ENCODE measurements at places on chromosomes 12 and 14. TPM values are rescaled to one million over a fixed set of nuclear protein-coding genes. Genes with fewer than 3 reads are reported as not detected.

The OR6C2 gene
- total RNA-seq: not detected

The SLC25A21 gene
- total RNA-seq: not detected

The OAS2 gene
- 95.7 TPM for total RNA-seq

The MIP gene
- total RNA-seq: not detected

The LRRK2 gene
- not detected for total RNA-seq

The LRP6 gene
- total RNA-seq: 1.3 TPM

The SIX1 gene
- not detected for total RNA-seq

The OR4E1 gene
- total RNA-seq: not detected

The NOVA1 gene
- not detected for total RNA-seq

The KCNC2 gene
- not detected for total RNA-seq

The ALKBH2 gene
- 35.6 TPM for total RNA-seq

The COX14 gene
- total RNA-seq: 43.1 TPM

Data from activated CD8-positive, alpha-beta T cell treated with anti-CD3 and anti-CD28 coated beads for 36 hours (primary cell).